Tibial artery (tissue), 4 donors: ENCODE measurements at places on chromosomes 5 and 9.

DNA sequence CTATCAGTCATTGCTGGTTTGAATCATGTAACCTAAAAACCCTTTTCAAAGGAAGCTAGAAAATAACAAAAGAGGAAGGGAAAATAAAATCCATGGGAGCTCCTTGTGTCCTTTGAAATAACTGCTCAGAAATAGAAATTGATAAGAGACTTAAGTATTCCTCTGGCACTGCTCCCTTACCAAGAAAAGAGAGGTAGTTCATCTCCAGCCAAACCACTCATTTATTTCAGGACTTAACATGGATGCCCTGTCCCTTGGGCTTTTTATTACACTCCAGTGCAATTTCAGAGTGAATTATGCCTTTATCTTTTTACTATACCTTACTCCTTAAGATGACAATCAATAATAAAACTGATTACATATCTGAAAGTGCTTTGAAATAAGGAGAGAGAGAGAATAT lies 61.0 kb downstream of the MUSK start:
- no peak for DNase-seq

DNA sequence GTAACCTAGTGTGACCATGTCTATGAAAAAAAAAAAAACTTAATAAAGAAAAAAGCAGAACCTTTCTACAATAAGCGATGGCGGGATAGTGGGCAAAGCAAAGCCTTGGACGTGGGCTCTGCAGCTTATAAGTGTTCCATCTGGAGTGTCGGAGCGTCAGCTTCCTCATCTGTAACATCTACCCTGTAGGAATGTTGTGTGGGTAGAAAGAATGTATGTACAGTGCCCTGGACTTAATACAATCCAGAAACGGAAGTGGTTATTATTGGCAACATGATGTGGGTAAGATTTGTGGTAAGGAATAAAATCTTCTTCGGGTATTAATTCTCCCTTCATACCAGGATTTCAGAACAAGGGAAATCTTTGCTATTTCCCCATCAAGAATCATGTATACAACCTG lies 66.5 kb downstream of the SEMA5A start:
- no peak for DNase-seq

GRCh38 chr5:114358329-114358728 lies 3.5 kb upstream of the KCNN2 start:
- no peak for DNase-seq

GRCh38 chr5:96671441-96671840 lies 9.3 kb downstream of the CAST start:
- DNase-seq = no peak

GRCh38 chr5:89041249-89041779 lies 158.3 kb upstream of the MEF2C start:
- no peak for DNase-seq

GRCh38 chr9:1495282-1496030 lies 445.3 kb downstream of the DMRT2 start:
- no peak for DNase-seq

GRCh38 chr5:133962801-133963476 lies 5.5 kb downstream of the C5orf15 start:
- no peak for DNase-seq

DNA sequence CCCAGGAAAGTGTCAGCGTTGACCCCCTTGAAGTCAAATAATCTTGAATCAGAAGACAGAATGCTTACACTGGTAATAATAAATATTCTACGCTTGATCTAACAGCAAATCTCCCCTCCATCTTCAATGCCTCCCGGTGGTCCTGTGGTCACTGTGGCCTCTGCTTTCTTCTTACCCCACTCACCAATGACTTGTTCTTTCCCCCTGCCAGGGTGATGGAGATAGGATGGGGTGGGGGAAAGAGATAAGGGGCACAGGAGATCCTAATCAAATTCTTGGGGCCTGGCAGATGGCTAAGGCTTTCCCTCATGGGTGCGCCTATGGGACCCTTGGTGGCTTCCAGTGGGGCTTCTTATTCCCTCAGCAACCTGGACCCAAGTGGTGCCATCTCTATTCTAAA lies 152.6 kb upstream of the EGFLAM start:
- no peak for DNase-seq

GRCh38 chr5:181181650-181182565 lies 23.1 kb downstream of the TRIM7 start:
- DNase-seq = peak; percentile 58

DNA sequence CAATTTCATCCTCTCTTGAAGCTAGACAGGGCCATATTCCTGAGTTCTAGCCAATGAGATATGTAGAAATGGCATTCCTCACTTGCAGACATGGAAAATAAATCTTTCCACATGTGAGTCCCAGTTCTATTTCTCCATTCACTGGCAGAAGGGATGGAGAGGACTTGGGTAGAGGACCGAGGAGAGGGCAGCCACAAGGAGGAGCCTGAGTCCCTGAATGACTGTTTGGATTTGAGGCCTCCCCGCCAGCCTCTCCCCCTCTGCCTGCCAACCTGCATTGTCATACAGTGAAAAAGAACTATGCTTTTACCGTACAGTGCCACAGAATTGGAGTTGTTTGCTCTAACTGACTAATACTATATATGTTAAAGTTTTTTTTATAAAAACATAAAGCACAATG lies 583.0 kb upstream of the WWC1 start:
- no peak for DNase-seq

DNA sequence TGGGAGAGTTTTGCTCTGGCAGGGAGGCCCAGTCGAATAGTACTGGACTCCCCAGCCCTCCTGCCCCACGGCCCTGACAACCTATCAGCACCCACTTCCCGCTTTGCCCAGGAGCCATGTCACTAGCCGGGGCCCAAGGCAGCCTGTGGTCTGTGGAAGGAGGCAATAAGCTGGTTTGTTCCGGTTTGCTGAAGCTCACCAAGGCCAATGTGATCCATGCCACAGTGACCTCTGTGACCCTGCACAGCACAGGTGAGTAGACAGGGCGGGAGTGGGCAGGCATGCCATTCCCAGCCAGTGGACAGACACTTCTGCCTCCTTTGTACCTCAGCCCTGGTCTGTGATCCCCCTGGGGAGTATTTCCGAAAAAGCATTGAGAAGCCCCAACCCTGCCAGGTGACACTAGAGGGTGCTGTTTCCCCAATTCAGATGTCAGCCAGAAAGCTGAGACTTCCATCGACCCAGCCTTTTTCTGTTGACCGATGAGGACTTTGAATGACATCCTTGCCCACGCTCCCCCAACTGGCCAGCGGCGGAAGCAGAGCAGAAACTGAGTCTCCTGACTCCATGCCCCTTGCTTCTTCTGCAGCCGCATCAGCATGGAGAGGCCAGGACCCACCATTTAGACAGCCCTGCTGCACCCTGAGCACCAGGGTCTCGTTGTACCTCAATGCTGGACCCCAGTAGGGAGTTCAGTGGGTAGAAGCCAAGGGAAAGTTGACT lies 9.6 kb downstream of the PCYOX1L start:
- DNase-seq = no peak

DNA sequence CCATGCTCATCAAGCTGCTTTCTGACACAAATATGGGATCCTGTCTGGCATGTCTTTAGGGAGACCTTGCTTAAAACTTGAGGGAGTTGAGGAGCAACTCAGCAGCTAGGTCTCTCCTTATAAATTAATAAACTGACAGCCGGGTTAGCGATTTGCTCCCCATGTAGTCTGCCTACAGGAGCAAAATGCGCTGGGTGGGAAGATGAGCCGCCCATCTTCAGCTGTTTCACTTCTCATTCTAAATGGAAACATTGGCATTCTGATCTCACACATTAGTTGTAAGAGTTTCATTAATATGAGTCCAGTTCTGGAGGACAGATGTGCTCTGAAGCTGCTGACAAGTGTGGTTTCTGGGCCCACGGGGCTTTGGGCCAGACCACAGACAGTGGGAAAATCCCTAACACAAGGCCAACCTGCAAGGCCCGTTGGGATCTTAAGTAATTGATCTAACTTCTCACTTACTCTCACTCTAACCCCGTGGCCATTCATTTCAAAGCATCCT lies 197.0 kb downstream of the MCTP1 start:
- DNase-seq = peak; percentile 64

DNA sequence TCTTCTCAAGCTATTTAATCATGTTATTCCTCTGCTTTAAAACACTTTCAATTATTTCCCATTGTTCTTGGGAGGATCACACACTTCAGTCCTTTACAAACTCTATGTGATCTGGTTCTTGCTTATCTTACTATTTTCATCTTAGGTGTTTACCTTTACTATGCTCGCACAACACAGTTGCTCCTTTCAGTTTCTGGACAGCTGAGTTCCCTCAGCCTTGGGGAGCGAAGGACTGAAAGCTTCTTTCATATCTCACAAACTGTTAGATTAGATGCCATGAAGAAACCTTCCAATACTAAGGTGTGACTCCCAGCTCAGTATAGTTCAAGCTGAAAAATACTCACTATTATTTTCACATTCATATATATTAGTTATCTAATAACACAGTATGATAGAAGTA lies 117.9 kb downstream of the CDC42SE2 start:
- DNase-seq = no peak

DNA sequence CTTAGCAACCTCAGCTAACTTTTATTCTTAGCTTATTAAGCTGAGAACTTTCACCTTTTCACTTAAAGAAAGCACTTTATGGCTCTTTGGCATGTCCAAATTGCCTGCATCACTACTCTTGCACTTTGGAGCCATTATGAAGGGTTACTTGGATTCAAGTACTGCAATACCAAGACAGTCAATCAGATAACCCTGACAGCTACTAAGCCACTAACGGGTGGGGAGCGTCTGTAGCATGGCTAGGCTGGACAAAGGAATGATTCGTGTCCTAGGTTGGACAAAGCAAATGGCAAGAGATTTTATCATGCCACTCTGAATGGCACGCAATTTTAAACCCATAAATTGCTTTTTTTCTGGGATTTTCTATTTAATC lies 39.6 kb downstream of the TRPM6 start:
- DNase-seq = no peak

DNA sequence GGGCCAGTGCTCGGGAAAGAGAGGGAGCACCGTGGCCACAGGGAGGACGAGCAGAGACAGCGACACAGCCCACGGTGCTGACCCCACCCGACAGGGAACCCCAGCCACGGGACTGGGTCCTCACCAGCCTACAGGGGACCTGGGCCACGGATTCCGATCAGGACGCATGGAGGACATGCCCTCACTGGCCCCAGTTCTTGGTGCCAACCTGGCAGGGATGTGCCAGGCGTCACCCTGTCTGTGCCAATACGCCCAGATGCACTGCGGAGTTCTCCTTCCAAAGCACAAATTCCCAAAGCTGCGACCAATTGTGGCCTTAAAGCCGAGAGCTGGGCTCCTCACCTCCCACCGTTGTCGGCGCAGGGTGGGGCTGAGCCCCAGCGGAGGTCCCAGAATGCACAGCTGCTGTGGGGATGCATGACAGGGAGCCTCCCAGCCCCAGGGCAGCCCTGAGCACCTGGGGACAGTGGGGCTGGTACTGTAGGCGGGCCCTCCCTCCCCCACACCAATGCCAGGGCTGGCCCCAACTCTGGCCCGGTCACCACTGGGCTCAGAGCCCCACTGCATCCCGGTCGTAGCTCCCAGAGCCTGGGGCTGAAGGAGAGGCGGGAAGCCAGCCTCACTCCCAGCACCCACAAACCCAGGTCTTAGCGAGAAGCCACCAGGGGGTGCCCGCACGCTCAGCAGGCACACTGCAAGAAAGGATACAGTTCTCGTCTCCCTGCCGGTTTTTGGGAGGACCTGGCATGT lies 44.2 kb downstream of the NKD2 start:
- DNase-seq = no peak

GRCh38 chr5:42349163-42349562 lies 74.1 kb upstream of the GHR start:
- no peak for DNase-seq

GRCh38 chr9:20032413-20033006 lies 243.7 kb upstream of the SLC24A2 start:
- no peak for DNase-seq

DNA sequence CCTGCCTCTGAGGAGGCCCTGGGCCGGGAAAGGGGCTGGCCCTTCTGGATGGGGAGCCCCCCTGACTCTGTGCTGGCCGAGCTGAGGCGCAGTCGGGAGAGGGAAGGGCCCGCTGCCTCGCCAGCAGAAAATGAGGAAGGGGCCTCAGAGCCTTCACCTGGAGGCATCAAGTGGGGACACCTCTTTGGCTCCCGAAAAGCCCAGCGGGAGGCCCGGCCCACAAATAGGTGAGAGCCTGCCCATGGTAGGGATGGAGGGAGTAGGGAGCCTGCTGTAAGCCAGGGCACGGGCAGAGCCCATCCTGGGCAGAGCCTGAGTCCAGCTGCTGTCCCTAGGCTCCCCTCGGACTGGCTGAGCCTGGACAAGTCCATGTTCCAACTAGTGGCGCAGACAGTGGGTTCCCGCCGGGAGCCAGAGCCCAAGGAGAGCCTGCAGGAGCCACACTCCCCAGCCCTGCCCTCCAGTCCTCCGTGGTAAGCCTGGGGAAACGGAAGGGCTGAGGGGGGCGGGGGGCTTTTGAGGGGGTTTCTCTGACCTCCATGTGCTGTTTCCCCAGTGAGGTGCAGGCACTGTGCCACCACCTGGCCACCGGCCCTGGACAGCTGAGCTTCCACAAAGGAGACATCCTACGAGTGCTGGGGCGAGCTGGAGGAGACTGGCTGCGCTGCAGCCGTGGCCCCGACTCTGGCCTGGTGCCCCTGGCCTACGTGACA lies 44.3 kb upstream of the TESK1 start:
- no peak for DNase-seq

- no peak for DNase-seq
Measured at GRCh38 chr5:119395080-119395836, 39.4 kb downstream of the TNFAIP8 start.

- DNase-seq = no peak
Measured at GRCh38 chr9:91560301-91560700, 136.7 kb upstream of the NFIL3 start.
